ENCODE measurements at places on chromosomes 13 and 19.

GRCh38 chr19:3335431-3336350 is 30.7 kb upstream of the NFIC start:
- DNase-seq = no peak

DNA sequence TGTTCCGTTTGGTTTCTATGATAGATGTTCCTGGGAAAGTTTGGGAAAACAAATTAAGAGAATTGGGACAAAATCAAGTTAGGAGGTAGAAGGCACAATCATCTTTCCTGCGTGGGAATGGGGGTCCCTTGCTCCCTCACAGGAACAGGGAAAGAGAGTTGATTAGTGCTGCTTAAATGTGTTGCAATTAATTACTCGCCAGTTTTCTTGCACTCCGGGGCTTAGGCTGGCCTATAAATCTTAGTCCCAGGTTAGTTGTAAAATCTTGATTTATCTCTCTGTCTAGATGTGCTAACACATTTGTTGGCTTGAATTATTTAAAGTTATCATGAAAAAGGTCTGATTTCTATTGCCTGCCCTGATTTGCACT is 10.1 kb downstream of the B3GLCT start:
- DNase-seq = no peak

DNA sequence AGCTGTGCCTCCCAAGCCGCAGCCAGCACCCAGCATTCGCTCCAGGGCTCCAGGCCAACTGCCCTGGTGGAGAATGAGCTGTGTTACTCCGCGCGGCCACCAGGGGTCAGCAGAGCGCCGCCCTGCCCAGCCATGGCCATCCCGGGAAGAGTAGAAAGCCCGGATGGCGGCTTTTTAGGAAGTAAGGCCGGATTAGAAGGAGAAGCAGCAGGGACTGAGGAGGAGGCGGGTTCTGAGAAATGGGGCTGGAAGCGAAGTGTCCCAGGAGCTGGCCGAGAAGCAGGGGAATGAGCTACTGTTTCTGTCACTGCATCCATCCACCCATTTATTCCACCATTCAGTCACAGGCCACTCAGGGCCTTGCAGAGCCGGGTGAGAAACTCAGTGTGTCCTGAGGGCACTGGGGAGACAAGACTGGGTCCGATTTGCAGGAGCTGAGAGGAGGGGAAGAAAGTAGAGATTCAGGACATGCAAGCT is 6.6 kb upstream of the NPAS1 start:
- no peak for DNase-seq

DNA sequence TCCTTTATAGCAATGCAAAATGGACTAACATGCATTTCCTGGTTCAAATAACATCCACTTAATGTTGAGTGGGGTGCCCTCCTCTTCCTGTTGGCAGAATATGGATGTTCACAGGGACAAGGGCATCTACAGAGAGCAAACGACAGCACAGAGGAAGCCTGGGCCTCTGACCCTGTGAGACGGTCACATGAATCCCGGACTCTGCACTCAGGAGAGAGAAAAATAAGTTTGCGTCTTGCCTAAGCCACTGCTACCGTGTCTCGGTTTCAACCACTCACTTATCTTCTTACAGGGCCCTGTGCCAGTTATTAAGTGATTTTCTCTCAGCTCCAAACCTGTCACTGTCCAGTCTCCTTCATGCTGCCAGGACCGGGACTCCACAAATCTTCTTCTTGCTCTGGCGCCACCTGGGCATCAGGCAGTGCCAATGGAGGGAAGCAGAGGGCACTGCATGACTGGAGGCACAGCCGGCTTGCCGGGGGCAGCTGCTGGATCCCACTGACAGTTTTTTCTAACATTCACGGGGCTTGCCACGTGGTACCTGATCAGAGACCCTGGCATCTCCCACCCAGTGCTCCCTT is 11.8 kb downstream of the LIG1 start:
- no peak for DNase-seq

DNA sequence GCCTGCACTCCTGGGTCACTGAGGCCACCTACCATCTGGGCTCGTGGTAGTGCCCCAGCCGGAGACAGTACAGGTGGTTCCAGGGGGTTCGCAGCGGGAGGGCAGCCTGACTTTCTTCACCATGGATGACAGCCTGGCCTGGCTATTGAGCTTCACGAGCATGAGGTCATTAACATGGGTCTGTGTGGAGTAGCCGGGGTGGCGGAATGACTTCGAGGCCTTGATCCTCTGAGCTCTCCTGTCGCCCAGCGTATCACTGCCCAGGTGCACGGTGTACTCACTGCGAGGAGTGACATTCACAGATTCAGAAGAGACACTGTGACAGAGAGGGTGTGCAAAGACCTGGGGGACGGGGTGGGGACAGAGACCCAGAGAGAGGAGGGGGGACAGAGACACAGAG is 3.5 kb downstream of the KLK7 start:
- DNase-seq = no peak

DNA sequence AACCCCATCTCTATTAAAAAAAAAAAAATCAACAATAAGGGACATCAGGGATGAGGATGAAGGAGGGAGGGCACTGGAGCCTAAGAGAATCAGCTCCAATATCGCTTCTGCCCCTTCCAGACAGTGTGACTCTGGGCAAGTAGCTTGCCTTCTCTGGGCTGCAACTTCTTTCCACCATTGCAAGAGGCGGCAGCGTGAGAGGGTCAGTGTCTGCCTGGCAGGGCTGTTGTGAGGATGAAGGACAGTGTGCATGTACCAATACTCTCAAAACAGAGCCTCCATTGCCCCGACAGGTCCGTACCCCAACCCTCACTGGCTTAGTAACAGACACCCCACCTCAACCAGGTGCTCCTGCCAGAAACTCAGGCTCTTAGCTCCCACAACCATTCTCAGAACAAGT is 15.3 kb upstream of the LENG8 start:
- DNase-seq = no peak

- DNase-seq = no peak
These were observed 6.6 kb downstream of the DMRTC2 start for GRCh38 chr19:41851456-41851855.
